ENCODE measurements at places on chromosomes 4 and X.

GRCh38 chr4:112140536-112140935 lies 4.7 kb upstream of the FAM241A start:
- no peak for DNase-seq

DNA sequence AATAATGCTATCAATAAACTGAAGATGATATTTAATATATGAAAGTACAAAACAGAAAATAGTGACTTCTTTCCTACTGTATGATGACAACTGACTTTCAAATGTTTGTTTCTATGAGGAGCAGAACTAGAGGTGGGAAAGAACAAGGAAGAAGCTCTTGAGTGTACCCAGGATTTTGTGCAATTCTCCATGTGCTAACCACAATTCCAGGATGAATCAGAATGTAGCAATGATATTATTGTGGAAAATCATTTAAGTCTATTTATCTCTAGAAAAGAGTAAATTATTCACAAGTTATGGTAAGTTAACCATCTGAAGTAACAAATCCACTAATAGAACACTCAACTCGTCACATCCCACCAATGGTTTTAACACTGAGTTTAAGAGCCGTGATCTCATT lies 324.1 kb upstream of the EMCN start:
- no peak for DNase-seq

DNA sequence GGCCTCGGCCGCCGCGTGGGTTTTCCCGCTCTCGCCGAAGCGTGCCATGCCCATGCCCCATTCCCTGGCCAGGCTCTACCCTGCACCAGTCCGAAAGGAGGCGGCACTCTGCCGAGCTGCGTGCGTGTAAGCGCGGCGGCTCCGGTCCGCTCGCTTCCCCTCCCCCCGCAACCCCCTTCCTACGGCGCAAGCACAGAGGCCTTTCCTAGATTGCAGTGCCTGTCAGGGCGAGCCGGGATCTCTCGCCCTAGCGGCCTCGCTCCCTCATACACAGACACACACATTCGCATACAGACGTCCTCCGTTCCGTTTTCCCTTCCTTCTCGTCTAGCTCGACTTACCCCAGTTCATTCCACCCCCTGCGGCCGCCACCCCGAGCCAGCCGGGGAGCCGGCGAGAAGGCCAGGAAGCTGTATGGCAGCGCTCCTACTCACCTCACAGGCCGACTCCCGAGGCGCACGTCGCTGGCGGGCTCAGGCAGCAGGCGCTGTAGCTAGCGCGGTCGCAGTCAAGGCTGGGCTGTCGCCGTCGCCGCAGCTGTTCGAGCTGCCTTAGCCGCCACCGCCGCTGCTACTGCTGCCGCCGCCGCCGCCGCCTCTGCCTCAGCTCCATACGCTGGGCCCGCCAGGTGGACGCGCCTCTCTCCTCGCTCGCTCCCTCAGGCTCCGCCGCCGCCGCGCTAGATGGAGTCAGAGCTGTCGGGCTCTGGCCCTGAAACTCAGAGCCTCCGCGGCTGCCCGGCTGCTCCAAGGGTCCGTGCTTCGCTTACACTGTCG lies 615 bp downstream of the NEXMIF start:
- DNase-seq, result no peak

DNA sequence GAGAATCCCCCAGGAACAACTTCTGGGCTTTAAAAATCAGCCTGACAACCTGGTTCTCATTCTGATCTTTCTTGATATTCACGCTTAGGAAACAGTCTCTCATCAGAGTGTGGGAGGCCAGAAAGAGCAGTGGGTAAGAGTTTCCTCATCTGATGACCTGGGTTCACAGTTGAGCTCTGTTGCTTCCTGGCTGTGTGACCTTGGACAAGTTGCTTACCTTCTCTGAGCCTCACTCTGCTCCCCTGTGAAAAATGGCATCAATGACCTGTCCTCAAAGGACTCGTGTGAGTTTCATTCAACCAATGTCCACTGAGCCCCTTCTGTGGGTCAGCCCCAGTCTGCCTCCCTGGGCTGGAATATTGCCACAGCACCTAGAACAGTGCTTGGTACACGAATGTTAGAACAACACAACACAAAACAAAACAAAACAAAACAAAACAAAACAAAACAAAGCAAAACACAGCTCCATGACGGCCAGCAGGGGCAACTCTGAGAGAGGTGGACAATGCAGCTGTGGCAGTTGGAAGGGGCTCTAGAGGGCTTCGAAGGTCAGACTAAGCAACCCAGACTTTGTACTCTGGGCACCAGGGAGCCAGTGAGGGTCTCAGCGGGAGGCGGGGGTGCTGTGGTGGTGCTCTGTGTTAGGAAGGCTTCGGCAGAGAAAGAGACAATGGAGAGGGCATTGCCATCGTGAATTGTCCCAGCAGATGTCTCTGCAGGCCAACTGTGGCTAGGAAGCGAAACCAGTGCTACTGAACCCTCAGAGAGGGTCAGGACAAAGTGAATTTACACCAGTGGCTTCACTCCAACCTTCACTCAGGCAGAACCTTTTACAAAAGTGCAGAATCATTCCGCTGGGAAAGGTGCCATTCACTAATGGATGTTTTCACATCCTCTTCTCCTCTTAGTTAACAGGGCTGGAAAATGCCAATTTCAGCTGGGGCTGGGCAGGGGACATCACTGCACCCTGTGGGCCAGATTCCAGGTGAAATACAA lies 14.3 kb upstream of the C4orf50 start:
- no peak for DNase-seq

DNA sequence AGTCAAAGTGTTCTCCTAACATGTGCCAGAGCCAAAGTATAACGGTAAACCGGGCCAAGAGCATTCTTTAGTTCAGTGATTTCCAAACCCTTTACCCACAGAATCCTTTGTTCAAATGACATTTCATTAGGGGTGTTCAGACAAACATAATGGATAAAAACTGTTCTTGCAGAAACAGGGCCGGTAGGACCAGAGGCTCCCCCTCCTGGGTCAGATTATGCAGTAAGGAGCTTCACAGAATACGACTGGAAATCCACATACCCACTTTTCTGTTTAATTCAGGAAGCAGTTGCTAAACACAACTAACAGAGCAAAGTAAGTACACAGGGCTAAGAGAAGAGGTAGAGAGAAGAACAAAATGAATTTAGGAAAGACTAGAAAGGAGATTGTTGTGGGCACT lies 46.6 kb upstream of the TMEM184C start:
- DNase-seq, result no peak

- DNase-seq, result no peak
Measured at GRCh38 chr4:47533689-47534347, 48.7 kb downstream of the ATP10D start.

- DNase-seq, result no peak
Measured at GRCh38 chr4:150050566-150050965, 27.7 kb upstream of the DCLK2 start.

GRCh38 chrX:72312311-72312940 lies 6.7 kb upstream of the CITED1 start:
- no peak for DNase-seq

- peak; percentile 58 for DNase-seq
Measured at GRCh38 chr4:16897991-16898827, at the start of gene LDB2. TSS of gene LDB2 (minus strand) at chr4:16898645.

GRCh38 chrX:153736071-153736820 lies 11.6 kb downstream of the ABCD1 start:
- DNase-seq, result no peak

DNA sequence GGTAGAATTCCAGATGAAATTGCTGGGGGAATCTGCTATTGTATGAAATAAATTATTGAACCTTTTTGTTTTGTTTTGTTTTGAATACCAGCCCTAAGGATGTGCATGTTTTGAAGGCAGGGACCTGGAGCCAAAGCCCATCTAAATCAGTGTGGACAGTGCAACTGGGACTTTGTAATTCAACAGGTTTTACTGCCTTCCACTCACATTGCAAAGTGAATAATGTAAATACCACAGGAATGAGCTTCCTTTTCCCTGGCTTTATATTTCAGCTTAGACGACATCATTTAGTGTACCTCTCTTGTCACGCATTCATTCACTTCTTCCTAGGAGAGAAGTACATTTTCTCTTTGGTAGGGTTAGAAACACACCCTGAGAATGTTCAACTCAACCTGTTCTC lies 795.0 kb downstream of the CENPC start:
- no peak for DNase-seq

DNA sequence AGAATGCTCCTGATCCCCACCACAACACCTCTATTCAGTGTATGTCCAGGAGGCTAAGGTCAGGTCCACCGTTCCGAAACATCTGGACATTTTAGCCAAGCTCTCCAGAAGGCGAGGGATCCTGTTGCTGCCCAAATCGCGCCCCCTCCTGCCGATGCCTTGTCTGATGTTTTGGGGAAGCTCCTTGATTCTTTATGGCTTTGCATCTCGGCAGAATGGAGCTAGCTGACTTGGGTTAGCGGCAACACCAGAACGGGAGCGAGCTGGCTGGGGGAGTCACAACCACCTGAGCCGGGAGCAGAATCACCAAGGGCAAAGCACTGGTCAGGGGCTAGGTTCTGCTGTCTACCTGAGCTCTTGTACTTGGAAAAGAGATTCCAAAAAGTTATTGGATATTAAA lies 6.6 kb upstream of the POU3F4 start:
- no peak for DNase-seq

GRCh38 chr4:19514276-19515070 lies 737.2 kb upstream of the SLIT2 start:
- no peak for DNase-seq

DNA sequence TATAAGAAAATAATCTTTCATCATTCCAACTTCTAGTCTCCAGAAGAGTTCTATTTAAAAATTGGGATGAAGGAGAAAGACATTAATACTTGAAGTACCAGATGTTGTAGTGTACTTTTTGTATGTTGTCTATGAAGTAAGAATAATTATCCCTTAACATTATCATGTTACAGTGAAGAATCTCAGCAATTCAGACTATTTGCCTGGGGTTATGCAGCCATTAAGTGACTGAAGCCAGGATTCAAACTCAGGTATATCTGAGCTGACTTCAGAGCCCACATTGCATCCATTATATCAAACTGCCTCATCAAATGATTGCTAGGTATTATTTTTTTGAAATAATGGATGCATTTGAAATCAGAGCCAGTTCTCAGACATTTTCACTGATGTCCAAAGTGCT lies 76.1 kb upstream of the FHDC1 start:
- no peak for DNase-seq

- DNase-seq, result no peak
Measured at GRCh38 chr4:22897520-22898108, 204.9 kb downstream of the GBA3 start.

GRCh38 chr4:68732653-68733466 lies 62.4 kb upstream of the UGT2B15 start:
- DNase-seq, result no peak

DNA sequence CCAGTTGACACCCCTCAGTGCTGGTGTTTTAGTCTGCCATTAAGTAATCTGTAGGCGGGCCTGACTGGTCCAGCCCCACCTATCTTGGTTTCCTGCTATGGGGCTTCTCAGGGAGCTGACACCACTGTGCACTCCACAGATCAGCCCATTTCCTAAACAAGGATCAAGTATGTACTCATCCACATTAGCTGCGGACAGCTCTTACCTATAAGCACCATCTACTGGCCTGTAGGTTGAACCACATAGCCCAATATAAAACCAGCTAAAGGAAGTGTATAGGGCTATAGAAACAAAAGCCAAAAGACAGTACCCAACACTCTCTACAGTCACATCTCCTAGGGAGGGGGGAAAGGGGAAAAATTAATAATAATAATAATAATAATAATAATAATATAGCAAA lies 353.5 kb upstream of the CXorf51B start:
- no peak for DNase-seq
